Coronary artery (tissue), 2 donors: ENCODE measurements at places on chromosomes 13 and 19.

GRCh38 chr13:91292630-91293221, 54.8 kb upstream of the MIR17HG start:
- no peak for DNase-seq

- no peak for DNase-seq
Observed at GRCh38 chr13:61094865-61095264, 320.8 kb downstream of the PCDH20 start.

DNA sequence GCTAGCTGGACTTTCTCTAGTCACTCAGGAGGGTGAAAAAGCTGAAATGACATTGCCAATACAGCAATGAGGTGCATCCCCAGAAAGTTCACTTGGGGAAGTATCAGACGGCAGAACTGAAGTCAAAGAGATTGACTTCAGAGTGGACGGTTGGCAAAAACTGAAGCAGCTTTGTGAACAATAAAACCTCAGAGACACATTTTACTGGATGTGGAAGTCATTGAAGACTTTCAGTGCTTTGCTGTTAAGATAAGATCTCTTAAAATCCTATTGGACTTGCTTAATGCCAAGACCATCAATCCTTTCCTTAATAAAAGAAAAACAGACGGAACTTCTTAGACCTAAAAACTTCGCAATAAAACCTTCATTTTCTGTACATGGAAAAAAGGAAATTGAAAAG, 103.7 kb downstream of the ABCC4 start:
- DNase-seq: no peak

DNA sequence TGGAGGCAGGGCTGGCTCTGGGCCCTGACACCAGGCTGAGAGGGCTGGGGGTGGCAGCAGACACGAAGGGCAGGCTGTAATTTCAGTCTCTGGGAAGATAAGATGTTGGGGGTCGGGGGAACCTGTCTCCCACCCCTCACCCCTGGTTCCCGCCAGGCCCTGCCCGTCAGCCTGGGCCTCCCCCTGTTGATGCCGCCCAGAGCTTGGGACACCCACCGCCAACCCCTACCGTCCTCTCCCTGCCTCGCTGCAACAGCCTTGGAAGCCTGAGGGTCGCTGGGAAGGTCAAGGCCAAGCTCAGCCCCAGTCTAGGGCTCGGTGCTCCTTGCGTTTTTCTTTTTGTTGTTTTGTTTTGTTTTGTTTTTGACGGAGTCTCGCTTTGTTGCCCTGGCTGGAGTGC, 14.5 kb downstream of the PALM start:
- DNase-seq: no peak

DNA sequence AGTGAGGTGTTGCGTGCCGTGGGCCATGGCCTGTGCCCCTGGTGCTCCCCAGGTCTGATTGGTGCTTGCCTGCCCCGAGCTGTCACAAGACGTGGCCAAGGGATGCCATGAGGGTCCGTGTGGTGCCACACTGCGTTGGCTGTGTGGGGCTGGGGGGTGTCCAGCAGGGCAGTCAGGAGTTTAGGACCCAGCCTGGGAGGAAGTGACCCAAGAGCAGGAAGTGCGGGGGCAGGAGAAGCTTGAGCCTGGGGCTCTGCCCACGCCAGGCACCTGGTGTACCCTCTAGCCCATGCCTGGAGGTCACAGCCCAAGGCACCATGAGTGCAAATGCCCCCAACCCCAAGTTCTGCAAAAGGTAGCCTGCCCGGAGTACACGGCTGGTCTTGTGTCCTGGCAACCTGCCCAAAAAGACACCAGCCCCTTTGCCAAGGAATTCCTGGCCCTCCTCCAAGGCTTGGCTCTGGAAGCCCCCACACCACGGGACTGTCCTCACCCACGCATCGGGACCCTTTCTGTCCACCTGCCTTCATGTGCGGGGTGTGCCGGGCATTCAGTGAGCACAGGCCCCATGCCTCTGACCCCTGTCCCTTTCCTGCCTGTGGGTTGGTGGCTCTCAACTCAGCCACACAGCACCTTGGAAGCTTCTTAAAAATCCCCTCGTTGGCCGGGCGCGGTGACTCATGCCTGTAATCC, 24.9 kb downstream of the MPND start:
- no peak for DNase-seq

DNA sequence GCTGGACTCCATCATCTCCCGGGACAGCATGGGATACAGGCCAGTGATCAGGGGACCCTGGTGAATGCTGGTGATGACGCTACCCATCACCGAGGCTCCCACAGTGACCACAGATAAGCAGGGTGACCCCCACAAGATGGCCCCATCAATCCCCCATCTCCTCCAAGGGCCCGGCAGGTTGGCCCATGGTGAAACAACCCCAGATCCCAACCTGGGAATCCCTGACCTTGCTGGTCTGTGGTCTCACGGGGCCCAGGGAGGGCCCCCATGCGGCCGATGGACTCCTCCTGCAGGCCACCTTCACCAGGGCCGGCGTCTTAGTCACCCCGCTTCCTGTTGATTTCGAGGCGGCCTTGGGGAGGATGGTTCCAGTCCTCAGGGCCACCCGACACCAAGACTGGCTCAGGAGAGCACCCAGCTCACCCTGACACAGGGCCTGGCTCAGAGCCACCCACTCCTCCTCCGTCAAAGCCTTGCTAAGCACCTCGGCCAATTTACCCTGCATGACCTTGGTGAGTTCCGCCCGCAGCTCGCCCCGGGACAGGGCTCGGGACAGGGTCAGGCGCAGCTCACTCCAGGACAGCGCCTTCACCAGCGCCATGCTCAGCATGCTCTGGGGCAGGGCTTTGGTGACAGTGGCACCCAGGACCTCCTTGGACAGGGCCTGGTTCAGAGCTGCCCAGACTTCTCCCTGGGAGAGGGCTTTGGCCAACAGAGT, 10.0 kb downstream of the IQCN start:
- DNase-seq: no peak

DNA sequence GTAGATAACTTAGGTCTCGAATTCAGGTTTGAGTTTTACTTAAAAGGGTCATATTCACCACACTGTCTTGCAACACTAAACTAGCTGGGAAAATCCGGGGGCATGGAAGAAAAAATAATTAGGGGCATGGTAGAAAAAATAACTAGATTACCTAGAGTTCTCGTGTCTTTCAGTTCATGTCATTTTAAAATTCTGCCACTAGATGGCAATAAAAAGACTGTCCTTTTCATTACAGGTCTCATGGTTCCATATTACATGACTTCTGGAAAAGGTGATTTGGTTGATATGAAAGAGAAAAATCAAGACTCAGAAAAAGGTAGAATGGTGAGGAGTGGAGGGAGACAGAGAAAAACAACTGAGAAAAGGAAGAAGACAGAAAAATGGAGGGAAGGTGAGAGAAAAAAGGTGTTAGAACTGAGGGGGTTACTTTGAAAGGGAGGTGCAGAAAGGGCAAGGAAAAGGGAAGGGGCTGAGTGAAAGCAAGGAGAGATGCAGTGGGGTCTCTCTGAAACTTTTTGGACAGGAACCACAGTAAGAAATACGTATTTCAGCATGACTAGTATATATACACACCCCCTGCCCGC, 299.0 kb downstream of the KLF12 start:
- DNase-seq: no peak

DNA sequence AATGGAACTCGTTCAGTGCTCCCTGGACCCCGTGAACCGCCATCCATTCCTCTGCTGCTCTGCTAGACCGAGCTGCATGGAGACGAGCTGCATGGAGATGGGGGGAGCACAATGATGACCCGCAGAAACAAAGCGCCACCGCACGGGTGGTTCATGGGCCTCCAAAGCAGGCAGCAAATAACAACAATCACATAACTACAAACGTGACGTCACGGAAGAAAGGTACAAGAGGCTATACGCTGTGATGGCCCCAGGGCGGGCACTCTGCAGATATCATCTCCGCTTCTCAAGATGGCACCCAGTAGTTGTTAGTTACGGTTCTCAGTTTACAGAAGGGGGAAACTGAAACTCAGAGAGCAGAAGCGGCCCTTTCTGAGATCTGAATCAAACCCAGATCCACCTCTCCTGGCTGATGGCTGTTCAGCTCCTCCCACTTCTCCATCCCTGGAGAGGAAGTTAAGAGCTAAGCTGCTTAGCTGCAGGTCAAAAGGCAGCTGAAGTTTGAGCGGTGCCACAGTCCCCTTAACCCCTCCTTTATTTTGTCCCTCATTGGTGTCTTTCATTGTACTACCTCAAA, 1.7 kb downstream of the ATP13A1 start:
- DNase-seq: no peak

- no peak for DNase-seq
Observed at GRCh38 chr13:97286317-97287046, 64.3 kb downstream of the MBNL2 start.
